ENCODE measurements at places on chromosomes 12 and 14.

DNA sequence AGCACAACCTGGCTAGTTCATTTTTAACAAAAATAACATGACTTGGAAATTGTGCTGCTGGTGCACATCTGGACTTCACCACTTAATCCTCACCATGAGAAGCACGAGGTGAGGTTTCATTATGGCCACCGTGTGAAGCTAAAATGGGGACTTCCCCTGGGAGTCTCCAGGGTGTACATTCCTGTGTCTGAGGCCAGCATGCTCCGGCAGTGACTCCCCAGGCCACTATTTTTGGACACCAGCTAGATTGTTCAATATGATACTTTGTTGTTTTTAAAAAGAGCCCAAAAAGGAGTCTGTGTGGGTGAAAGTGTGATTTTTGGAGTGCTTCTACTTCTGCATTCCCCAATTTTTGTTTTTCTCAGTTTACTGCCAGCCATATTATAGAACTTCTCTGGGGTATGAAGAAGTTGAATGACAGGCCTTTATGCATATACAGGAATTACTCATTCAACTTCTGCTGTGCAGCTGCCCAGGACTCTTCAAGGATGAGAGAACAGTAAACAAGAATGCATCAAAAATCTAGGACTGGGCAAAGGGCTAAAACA is 16.9 kb upstream of the AICDA start:
- DNase-seq: no peak

GRCh38 chr14:63912286-63912685 is 59.5 kb downstream of the SYNE2 start:
- no peak for DNase-seq

GRCh38 chr12:45350861-45351260 is 135.0 kb downstream of the ANO6 start:
- DNase-seq: no peak

DNA sequence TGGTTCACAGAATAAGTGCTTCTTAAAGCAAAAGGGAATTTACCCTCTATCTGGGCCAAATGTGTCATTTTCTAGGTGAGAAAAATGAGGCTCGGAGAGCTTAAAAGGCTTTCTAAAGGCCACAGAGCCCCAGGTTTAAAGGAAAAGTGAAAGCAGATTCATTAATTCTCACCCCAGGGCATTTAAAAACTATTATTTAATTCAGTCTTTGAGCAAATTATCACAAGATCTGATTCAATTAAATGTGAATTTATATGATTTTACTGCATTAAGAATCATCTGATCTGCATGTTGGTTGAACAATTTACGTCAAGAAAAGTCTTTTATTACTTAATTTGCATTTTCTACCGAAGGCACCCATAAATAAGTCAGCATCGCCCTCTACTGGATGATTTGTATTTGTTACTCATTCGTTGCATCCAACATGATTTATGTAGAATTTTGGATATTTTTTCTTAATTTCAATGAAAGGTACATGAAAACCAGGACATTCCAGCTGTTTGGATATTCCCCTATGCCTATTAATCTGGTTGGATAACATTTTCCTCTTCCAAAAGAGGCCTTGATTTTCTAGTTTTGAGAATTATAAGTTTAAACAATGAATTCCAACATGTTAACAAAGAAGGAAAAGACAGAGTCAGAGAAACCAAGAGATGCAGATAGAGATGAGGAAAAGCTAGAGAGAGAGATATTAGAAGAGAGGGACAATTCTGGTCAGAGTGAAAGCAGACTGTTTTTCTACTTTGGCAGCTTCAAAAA is 19.1 kb upstream of the DHRS7 start:
- peak; percentile 72 for DNase-seq

DNA sequence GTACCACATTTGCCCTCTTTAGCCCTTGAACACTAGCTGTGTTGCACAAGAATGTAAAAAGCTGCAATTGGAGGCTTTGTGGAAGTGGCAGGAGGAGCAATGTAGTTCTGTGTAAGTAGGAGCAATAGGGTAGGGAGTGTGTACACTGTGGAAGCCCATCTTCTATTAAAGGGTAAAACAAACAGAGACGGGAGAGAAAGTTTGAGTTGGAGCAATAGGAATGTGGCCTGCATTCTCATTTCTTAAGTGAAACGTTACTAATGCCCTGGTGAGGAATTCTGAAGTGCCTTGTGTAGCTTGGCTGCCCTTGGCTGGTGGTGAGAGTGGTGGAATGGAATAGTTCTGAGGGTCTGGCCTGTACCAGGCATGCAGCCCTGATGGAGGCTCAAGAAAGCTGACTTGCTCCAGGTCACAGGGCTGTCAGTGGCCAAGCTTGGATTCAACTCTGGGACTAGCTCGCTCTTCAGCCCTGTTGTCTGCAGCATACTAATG is 38.8 kb upstream of the ATP23 start:
- no peak for DNase-seq

DNA sequence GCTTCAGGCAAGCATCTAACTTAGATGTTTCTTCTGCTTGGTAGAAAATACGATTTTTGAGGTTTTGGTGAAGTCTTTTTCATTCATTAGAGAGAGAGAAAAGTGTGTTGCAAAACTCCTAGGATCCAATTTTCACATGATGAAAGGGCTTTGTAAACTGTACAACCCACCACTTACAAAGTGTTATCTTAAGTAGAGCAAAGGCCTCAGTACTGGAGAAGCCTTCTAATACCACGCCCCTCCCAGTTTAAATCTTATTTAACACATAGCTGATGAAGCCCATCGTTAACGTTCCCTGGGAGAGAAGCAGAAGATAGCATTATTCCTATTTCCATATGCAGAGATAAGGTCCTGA is 869 bp downstream of the APOLD1 start:
- DNase-seq: no peak

- DNase-seq: no peak
Measured at GRCh38 chr14:33030386-33030785, 91.7 kb downstream of the NPAS3 start.

GRCh38 chr12:99147130-99147529 is 500.4 kb upstream of the GARIN6 start:
- DNase-seq: no peak

- peak; percentile 64 for DNase-seq
Measured at GRCh38 chr14:103104654-103105452, 10.3 kb downstream of the EXOC3L4 start.

DNA sequence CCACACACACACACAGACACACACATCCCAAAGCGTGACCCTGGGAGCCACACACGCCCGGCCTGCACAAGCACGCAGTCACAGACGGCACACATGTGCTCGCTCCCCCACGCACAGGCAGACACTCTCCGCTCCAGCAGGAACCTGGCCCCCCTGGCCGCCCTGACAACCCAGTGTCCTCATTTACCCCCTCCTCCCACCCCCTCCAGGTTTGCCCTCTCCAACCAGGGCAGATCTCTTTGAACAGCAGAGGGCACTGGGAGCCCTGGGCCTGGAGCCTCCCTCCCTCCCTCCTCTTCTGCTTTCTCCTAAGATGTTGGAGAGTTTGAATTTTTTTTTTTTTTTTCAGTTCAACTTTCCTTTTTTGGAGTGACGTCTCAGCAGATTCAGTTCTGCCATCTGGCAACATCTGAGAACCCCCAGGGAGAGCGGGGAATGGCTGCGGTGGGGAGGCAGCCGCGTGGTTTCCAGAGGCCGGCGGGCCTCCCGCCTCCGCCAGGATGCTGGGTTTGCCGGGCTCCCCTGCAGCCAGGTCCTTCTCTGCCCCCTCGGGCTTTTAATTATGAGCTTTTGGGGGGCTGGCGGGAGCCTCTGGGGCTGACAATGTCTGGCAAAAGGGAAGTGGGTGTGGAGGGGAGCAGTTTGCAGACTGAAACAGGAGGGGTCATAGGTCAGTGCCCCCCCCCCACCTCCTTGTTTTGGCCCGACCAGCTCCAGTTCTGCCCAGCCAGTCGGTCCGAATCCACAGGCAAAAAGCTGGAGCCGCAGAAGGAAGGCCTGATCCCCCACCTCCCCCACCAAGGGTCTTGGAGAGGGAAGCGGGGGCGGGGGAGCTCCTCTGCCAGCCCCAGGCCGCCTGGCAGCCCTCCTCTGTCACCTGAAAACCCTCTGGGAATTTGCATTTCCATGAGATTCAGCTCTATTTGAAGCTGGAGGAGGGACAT is 1.3 kb upstream of the NCOR2 start:
- DNase-seq: no peak

DNA sequence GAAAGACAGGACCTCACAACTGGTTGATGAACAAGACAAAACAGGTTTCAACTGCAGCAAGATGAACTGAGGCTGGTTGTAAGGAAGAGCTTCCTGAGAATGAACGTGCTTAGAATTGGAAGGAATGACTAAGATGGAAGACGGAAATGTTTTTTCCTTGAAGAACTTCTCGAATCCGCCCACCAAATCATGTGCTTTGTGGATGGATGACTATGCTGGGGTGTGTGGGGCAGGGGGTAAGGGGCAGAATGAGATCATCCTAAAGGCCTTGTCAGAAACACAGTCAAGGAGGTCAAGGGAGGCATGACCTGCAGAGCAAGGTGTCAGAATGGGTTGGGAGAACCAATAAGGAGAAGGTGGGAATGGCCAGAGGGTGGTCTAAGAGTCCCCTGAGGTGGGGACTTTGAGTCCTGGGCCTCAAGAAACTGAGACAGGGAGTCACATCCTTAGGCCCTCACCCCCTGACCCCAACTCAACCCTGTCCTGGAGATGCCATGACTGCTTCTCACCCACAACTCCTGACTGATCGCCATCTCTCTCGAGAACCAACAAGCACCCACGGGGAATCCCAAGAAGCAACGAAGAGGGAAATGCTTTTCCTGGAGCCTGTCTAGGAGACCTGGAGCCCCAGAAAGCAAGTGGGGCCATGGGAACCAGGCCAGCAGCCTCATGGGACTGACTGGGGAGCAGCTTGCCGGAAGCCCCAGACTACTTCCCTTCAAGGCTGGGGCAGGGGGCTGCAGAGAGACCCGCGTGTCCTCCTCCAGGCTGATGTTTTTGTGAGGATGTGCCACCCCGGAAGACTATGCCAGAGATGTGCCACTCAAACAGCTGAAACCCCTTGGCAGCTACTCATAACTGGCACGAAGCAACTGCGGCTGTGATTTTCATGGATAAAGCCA is 84.0 kb downstream of the ACTN1 start:
- DNase-seq: no peak

- DNase-seq: no peak
Measured at GRCh38 chr14:55731311-55731872, 151.4 kb downstream of the KTN1 start.

- peak; percentile 4 for DNase-seq
Measured at GRCh38 chr14:78690836-78691235, 520.7 kb downstream of the NRXN3 start.

DNA sequence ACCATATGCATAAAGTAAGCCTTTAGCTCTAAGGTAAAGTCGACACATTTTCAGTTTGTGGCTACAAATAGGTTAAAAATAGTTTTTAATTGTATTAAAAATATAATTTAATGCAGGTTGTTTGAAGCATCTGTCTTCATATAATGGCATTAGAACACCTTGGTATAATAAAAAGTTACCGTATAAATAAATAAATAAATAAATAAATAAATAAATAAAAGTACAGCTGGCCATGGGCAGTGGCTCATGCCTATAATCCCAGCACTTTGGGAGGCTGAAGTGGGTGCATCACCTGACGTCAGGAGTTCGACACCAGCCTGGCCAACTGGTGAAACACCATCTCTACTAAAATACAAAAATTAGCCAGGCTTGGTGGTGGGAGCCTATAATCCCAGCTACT is 15.6 kb downstream of the ZFYVE26 start:
- no peak for DNase-seq

DNA sequence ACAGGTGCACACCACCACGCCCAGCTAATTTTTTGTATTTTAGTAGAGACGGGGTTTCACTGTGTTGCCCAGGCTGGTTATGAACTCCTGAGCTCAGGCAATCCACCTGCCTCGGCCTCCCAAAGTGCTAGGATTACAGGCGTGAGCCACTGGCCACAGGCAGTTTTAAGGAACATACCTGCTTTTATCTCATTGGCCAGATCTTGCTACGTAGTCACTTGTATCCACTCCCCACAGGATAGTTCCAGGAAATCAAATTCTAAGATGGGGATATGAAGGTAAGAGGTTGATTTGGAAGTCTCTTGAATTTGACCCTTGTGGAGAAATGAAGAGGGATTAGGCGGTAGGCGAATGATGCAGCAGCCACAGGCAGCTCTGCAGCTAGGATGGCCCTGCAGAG is 8.8 kb upstream of the PLEKHG6 start:
- no peak for DNase-seq

DNA sequence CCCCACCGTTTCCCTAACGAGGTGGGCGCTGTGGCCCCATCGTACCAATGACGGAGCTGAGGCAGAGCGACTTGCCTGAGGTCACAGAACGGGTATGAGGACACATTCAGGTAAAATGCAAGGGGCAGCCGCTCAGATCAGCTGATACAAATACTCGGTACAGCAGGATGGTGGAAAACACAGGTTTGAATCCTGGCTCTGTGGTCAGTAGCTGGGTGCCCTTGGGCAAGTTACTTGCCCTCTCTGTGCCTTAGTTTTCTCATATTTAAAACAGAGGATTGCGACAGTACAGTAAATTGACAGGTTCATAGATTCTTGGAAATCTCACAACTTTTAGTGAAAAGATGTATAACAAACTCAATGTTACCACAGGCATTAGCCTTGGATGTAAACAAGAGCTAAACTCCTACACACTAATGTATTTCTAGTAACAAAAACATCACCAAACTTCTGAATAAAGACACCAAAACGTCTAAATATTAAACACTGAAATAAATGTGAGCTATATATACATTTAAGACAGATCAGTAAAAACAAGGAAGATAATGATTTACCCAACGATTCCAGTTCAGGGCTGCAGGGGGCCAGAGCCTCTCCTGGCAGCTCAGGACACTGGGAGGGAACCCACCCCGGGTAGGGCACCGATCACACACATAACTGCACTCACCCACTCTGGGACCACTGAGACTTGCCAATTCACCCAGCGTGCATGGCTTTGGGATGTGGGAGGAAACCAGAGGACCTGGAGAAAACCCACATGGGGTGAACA is 128.4 kb downstream of the RBM19 start:
- DNase-seq: no peak

DNA sequence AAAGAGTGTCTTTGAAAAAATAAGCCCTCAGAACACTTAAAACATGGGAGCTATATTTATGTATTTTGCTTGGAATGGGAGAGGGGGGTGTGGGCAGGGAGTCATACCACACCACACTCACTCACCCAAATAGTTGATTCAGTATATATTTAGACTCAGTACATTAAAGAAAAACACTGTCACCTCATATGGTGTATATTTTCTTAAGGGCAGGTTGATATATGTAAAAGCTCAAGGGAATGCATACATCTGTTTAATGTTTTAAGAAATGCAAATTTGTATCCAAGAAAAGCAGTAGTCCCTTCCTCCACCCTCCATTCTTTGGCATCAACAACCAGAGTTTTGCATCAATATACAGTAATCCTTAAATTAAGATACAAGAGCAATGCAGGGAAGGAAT is 1.4 kb downstream of the NFYB start:
- no peak for DNase-seq

GRCh38 chr12:46917821-46918220 is 92.0 kb upstream of the SLC38A4 start:
- no peak for DNase-seq

- no peak for DNase-seq
Measured at GRCh38 chr12:131773582-131774221, 54.5 kb upstream of the MMP17 start.

Data from activated CD4-positive, alpha-beta T cell treated with anti-CD3 and anti-CD28 coated beads, Interleukin-2, Interleukin-4, amounts not matched to agents 100 ng/mL and 50 ng/mL, durations not matched to agents 16 hours and 8 hours (primary cell).